ENCODE measurements at places on chromosomes 4 and X. TPM values are rescaled to one million over a fixed set of nuclear protein-coding genes. Genes with fewer than 3 reads are reported as not detected.

DNA sequence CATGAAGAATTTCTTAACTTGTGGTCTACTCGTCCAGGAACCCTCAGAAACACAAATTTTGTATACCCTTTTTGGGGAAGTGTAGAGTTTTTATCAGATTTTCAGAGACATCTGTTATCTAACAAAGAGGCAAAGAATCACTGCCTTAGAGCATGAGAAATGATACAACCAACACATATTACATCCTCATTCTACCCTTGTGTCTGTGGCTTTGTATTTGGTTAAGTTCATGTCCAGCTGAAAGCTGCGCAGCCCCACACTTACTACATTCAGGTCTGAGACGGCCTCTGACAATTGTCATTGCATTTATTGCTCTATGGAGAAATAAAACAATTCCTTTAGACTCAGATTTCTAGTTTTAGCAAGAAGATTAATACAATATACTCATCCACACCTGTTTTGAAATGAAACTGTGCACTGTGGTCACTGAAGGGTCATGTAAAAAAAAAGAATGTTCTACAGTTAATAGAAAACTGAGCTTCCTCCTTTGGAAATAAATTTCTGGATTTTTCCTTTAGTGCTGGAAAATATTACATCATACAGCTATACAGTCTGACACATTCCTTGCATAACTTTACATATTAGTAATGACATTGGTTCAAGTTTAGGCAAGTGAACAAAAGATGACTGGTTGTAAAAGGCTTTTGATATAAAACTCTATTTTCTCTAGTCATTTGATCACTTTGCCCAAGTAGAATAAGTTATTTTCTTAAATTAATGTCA is 39.8 kb downstream of the GLRB start:
- DNase-seq: no peak

- DNase-seq: no peak
These were observed 7.7 kb downstream of the NUDT9 start for GRCh38 chr4:87430038-87430437.

DNA sequence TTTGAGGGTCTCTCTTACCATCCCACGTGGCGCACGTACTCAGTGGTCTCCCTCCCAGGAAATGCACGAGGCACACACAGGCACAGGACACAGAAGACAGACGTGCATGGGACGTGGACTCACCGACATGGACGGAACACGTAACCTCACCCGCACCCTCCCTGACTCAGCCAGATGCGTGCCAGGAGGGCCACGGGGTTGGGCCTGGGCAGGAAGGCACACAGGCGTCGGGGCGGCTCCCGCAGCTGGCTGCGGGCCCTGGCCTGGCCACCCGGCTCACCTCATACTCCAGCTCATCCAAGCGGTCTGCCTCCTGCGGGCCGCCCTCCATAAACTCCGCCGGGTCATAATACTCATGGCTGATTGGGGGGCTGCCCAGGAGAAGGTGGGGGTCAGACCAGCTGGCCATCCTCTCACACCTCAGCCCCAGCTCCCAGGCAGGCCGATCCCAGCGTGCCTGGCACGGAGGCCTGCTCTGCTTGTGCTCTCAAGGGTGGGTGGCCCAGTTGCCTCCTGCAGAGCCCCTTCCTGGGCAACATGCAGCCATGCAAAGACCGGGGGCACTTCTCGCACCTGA is 12.6 kb downstream of the SSR4 start:
- DNase-seq: no peak

GRCh38 chrX:150548251-150548650 is 20.2 kb upstream of the MTM1 start:
- no peak for DNase-seq

- DNase-seq: no peak
These were observed 93.1 kb upstream of the RBPJ start for GRCh38 chr4:26227601-26228229.

- DNase-seq: no peak
These were observed 32.7 kb downstream of the CCDC149 start for GRCh38 chr4:24880186-24880585.

- no peak for DNase-seq
These were observed 34.0 kb upstream of the PACRGL start for GRCh38 chr4:20666012-20666860.

DNA sequence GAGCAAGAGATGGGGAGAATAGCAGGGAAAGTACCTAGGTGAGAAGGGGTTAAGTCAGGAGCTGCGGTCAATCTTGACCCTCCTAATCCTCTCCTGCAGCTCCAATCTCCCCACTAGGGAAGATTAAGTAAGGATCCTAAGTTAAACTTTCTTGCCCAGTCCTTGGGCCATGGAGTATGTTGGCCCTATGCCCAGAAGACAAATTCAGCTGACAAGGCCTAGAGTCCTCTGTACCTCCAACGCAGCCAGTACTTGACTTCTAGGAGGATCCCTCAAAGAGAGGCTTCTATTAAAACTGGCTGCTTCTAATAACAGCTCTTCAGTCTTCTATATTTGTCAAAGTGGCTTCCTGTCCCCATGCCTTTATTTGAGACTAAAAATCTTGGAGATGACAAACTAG is 1.4 kb downstream of the CLDN2 start:
- DNase-seq: no peak

- DNase-seq: no peak
These were observed 480.4 kb downstream of the ACTRT1 start for GRCh38 chrX:127571834-127572233.

DNA sequence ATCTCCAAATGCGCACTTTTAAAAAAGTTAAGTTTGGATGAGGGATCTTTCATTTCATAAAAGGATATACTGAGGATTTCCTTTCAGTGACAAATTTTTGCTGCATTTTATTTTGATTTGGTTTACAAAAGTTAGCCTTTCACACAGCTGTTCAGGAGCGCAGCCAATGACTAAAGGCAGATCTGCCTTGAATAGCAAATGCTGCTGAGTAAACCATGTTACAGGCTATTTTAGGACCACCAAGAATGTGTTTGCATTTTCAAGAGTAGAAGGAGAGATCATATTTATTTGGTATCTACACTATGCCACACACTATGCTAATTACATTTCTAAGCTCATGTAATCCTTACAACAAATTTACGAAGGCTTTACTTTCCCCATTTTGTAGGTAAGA is 92.1 kb downstream of the MAMLD1 start:
- no peak for DNase-seq

DNA sequence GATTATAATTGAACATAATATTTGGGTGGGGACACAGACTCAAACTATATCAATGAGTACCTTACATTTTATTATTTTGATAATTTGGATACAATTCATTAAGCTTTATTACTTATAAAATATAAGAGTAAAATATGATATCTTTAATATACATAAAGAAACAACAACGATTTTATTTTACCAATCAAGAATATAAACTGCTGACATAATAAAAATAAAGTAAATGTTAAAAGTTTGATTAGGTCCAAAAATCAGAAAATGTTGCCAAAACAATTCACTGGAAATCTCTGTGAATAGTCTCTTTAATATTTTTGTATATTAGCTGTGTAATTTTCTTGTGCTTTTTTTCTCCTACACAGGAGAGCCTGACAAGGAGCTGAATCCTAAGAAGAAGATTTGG is 21.4 kb downstream of the GIMD1 start:
- DNase-seq: no peak

DNA sequence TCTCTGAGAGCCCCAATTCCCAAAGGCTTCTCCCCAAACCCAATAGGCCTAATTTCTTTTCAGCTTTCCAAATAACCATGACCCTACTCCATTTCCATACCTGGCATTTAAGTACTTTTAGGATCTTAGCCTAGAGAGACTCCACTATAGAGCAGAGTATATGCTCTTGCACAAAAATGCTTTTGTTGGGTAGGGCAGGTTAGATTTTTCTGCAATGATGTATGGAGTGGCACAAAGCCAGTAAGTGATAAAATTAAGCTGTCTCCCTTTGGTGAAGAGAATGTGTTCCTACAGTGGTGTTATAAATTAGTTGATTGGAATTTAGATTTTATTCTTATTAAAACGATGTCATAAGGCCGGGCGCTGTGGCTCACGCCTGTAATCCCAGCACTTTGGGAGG is 124.9 kb downstream of the INPP4B start:
- no peak for DNase-seq

DNA sequence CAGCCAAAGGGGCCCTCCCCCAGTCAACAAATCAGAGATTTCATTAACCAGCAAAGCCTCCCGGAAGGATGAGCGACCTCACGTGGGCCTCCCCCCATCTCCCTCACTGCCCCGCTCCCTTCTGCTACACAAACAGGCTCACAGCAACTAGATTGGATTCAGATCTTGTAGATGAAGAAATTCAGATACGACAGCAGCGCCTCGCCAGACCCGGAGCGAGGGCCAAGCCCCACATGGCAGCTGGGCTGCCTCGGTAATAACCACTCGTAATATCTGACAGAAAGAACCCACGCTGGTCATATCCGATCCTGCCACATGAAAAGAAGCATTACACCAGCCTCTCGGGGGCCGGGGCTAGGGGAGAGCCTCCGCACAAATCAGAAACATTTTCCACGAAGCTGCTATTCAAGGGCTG is 581.3 kb downstream of the BCOR start:
- no peak for DNase-seq

DNA sequence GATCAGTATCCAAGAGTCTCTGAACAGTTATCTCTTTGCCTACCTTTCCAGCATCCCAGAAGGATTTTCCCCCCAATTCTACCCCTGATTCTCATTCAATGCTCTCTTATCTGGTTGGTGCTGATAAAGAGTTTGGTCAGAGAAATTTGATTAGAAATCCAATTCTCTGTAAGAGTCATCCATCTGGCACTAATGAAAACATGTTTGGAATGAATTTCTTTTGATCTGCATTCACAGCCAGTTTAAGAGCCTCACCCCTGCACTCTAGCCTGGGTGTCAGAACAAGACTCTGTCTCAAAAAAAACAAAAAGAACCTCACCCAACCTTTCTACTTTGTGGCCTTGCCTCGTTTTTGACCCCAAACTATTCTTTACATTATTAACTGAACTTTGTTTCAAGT is 122.1 kb downstream of the MANBA start:
- DNase-seq: no peak

- no peak for DNase-seq
These were observed 50.2 kb downstream of the WDR44 start for GRCh38 chrX:118396113-118396512.

- DNase-seq: no peak
These were observed 47.5 kb downstream of the PPA2 start for GRCh38 chr4:105426187-105426897.

DNA sequence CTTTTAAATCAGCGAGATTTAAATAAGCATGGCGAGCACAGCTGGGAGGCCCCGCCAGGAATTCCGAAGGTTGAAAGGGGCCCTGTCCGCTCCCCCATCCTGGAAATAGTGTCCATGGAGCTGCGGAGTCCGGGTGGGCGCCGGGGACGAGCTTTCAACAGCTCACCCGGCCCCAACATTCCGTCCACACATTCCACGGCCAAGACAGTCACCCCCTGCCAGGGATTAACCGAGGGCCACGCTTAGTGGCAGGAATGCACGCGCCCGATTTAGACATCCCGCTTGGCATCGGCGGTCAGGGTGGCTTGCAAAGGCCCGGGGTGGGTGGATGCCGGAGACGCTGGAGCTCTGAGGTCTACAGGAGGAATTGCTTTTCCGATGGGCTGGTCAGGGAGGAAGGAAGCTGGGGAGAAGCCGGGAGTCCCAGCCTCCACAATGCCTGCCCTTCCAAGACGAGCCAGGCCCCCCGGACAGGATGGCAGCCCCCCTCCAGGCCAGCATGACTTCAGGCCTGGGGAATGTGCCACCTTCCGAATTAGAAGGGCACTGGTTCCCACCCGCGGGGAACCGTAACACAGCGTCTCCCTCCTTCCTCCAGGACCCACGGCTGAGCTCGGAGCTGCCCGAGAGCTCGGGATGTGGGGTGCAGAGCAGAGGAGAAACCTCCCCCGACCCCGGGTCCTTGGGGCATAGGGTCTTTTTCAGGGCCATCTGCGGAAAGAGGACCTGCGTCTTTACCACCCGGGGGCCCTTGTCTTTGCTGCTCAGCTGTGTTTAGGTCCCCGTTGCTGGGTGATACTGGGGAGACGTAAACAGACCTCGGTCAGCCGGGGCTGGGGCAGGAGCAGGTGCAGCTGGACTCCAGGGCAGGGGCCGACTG is 26.9 kb upstream of the PPP2R3B start:
- DNase-seq: no peak

- DNase-seq: peak; percentile 70
These were observed 9.3 kb downstream of the CETN2 start for GRCh38 chrX:152821145-152821765.

DNA sequence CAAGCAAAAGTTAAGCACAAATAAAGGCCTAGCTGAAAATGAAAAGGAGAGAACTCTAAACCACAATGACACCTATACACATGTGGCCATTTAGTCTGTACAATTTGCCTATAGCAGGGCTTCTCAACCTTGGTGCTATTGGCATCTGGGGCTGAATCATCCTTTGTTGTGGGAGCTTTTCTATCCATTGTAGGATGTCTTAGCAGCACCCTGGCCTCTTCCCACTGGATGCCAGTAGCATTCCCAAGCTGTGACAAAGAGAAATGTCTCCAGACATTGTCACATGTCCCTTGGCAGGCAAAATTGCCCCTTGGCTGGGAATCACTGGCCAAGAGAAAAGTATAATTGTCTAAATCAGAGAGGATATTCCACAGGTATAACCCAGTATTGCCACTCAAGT is 13.5 kb upstream of the PRPS2 start:
- no peak for DNase-seq

DNA sequence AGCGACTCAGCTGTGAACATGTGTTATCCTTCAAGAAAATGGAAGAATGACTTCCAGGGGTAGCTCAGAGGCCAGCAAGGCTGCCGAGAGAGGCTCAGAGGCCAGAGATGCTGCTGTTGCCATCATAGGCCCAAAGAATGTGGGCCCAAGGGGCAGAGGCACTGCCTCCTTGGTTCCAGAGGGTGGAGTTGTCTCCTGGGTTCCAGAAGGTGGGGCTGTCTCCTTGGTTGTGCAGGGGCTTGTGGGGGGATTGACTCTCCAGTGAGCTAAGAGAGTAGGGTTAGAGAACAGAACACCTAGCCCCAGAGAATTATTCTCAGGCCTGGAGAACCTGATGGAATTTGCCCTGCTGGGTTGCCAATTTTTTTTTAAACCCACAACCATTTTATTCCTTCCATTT is 62.6 kb downstream of the DGKK start:
- no peak for DNase-seq

GRCh38 chrX:154513716-154514115 is 2.3 kb downstream of the FAM3A start:
- no peak for DNase-seq

- DNase-seq: no peak
These were observed 101.1 kb upstream of the PRR32 start for GRCh38 chrX:126718440-126718839.

Gene SPANXN3
- total RNA-seq: not detected

Gene CT83
- total RNA-seq: not detected

Gene NMU
- 9.4 TPM for total RNA-seq

Gene SMIM10
- total RNA-seq: not detected

Gene JCHAIN
- not detected for total RNA-seq

Gene ADAM29
- not detected for total RNA-seq

Gene PRR27
- not detected for total RNA-seq

Gene CLIC2
- 0.56 TPM for total RNA-seq

Gene MAP3K15
- 0.37 TPM for total RNA-seq

Gene XAGE2
- total RNA-seq: not detected

Gene ASMT
- total RNA-seq: not detected

Gene GPRASP1
- 9.8 TPM for total RNA-seq

Gene MMRN1
- total RNA-seq: not detected

Gene CYBB
- total RNA-seq: 0.61 TPM

Gene SHOX
- total RNA-seq: 0.22 TPM

Gene MAGEA1
- not detected for total RNA-seq

Gene PSAPL1
- total RNA-seq: not detected
